ENCODE measurements at places on chromosomes 6 and 20. TPM values are rescaled to one million over a fixed set of nuclear protein-coding genes. Genes with fewer than 3 reads are reported as not detected.

GRCh38 chr6:7561153-7561964, 19.9 kb downstream of the DSP start:
- peak overlapping the region; percentile 59 for H3K27ac ChIP-seq
- DNase-seq, result no peak
- H3K36me3 ChIP-seq, result peaks cover 56% of the 10 kb centered on the region
- peaks cover 3% of the 10 kb centered on the region for H3K4me1 ChIP-seq
- no peak overlapping the region for H3K4me3 ChIP-seq
- H3K27me3 ChIP-seq, result no peaks in the 10 kb centered on the region

Gene ANKRD6
- total RNA-seq, result 43.5 TPM

Gene ADISSP
- 26.5 TPM for total RNA-seq

DNA sequence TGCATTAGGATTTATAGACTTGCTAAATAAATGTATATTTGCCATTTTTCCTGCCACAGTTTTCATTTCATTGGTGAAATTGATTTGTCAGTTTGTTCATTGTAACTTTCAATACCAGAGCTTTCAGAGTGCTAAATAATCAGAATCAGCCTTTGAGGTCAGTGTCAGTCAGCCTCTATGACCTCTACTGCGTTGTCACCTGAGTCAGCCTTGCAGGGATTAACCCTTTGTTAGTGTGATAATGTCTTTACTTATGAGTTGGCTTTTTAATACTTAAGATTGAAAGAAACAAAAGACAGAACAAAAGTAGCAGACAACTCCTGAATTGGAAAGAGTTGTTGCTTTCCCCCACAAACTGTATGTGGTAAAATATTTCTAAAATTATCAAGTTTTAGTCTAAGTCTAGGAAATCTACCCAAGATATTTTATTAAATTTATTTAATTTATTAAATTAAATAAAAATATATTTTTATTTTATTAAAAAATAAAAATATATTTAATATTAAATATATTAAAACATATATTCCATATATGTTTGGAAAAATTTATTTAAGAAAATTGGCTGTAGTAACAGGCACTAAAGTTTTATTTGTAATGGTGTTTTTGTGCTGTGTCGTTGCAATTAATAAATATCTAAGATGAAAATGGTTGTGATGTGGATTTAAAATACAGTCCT, 125.2 kb downstream of the AFG1L start:
- no peak overlapping the region for H3K27ac ChIP-seq
- peaks cover 7% of the 10 kb centered on the region for H3K4me1 ChIP-seq
- no peaks in the 10 kb centered on the region for H3K36me3 ChIP-seq

DNA sequence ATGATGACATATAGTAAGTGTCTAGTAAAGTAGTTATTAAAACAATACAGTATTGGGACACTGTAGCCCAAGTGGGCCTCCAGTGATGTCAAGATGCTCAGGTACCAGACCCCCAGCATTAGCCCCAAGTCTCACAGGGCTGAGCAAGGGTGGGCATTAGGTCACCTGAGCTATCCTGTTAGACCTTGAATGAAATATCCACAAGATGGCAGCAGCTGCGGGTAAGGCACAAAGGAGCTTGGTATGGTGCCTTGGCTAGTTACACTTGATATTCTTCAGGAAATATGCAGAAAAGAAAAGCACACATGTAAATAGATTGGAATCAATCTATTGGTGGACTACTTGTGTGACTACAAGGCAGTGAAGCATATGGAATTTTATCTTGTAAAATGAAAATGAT, 701.8 kb upstream of the ADGRB3 start:
- no peak overlapping the region for H3K27ac ChIP-seq
- peaks cover 4% of the 10 kb centered on the region for H3K4me1 ChIP-seq
- H3K4me3 ChIP-seq, result no peak overlapping the region

DNA sequence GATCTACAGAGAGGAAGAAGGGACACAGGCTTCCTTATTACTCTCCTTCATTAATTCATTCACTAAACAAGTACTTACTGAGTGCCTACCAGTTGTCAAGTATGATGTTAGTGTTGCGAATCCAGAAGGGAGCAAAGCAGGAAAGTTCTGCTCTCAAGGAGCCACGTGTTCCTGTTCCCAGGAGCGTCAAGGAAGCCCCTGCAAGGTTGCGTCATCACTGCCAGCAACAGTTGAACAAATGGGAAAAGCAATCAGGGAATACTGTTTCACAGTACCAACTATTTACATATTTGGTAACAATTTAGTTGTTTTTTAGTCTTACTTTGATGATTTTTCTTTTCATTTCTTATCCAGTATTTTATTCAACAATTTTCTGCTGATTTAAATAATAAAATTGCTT, 310.0 kb downstream of the FOXA2 start:
- H3K27ac ChIP-seq, result no peak overlapping the region
- no peaks in the 10 kb centered on the region for H3K36me3 ChIP-seq
- H3K4me1 ChIP-seq, result no peaks in the 10 kb centered on the region

GRCh38 chr6:152142105-152142504, 334.6 kb downstream of the ESR1 start:
- H3K36me3 ChIP-seq, result peaks cover 25% of the 10 kb centered on the region
- DNase-seq, result no peak
- no peak overlapping the region for H3K4me3 ChIP-seq

GRCh38 chr6:164303102-164303964, 888.8 kb downstream of the QKI start:
- H3K4me1 ChIP-seq, result peaks cover 3% of the 10 kb centered on the region
- no peaks in the 10 kb centered on the region for H3K27me3 ChIP-seq
- no peak overlapping the region for H3K4me3 ChIP-seq
- DNase-seq, result no peak
